Naive thymus-derived CD4-positive, alpha-beta T cell (primary cell): ENCODE measurements at places on chromosomes 7 and 10.

DNA sequence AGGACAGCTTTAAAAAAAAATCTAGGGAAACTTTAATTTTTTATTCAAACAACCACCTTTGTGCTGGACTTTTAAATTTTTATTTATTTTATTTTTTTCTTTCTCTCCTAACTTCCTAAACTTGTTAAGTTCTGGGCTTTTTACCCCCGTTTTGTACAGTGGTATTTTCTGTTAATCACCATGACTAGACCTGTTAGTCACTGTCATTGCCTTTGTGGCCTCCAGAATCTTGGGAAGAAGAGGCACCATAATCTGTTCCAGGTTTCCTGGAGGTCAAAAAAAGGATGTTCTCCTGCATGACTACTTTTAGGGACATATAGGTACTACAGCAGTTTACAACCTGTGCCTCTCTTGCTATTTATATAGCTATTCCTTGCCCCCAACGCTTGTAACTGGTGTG lies 31.1 kb upstream of the DDX50 start:
- no peak for DNase-seq

DNA sequence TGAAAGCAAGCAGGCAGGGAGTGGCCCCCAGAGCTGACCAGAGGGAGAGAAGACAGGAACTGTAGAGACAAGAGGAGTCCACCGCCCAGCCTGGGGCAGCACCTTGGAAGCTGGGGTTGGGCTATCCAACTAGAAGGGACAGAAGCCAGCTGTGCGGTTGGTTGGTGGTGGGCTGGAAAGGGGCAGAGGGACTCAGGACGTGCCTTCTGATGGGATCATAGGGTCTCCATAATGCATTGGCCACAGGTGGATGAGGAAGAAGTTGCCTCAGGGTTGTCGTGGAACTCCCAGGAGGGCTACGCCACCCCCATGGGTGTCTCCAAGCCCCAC lies 114.0 kb upstream of the RET start:
- DNase-seq = no peak

GRCh38 chr10:24642921-24643678 lies 80.6 kb downstream of the ARHGAP21 start:
- DNase-seq = no peak

DNA sequence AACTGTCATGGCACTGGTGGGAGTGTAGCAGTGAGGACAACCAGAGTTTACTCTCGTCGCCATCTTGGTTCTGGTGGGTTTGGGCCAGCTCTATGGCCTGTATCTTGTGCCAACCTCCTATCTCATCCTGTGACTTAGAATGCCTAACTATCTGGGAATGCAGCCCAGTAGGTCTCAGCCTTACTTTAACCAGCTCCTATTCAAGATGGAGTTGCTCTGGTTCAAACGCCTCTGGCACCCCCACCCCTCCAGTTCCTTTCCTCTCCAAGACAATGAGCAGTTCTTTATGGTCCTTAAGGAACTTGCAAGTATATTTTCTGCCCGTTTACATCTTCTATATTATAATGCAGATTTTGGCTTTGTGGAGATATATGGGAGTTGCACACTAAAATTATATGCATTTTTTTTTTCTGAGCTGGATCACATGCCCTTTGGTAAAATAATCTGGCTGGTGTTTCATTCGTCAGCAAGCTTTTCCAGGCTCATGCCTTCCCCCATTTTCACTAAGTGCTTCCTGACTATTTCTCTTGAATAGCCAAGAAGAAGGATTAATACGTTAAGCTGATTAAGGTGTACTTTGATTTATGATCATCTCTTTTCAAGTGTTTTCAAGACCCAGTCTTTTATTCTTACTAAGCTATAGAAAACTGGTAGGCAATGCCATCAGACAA lies 11.2 kb upstream of the WIPF3 start:
- no peak for DNase-seq
